ENCODE measurements at places on chromosomes 13 and 19. TPM values are rescaled to one million over a fixed set of nuclear protein-coding genes. Genes with fewer than 3 reads are reported as not detected.

TMPRSS9 gene
- total RNA-seq: not detected

C19orf81 gene
- total RNA-seq: not detected

ZNF628 gene
- 2.6 TPM for total RNA-seq

CCL25 gene
- total RNA-seq: not detected

CRLF1 gene
- total RNA-seq: not detected

ZNF765 gene
- 12.3 TPM for total RNA-seq

SIGLEC14 gene
- not detected for total RNA-seq

CEACAM5 gene
- not detected for total RNA-seq

NCCRP1 gene
- total RNA-seq: not detected

ZNF442 gene
- total RNA-seq: 0.32 TPM

SLC25A42 gene
- total RNA-seq: 2.3 TPM

CTXN1 gene
- 4.1 TPM for total RNA-seq

ZMYM5 gene
- 14.9 TPM for total RNA-seq
